ENCODE measurements at places on chromosomes 13 and 19. TPM values are rescaled to one million over a fixed set of nuclear protein-coding genes. Genes with fewer than 3 reads are reported as not detected.

The ATP4B gene
- total RNA-seq = not detected

The NTN5 gene
- total RNA-seq = 1.1 TPM

- DNase-seq = no peak
These were observed 250.0 kb downstream of the DNAJC15 start for GRCh38 chr13:43273362-43273761.

GRCh38 chr19:48445256-48445605 is 552 bp upstream of the GRWD1 start:
- no peak for DNase-seq

DNA sequence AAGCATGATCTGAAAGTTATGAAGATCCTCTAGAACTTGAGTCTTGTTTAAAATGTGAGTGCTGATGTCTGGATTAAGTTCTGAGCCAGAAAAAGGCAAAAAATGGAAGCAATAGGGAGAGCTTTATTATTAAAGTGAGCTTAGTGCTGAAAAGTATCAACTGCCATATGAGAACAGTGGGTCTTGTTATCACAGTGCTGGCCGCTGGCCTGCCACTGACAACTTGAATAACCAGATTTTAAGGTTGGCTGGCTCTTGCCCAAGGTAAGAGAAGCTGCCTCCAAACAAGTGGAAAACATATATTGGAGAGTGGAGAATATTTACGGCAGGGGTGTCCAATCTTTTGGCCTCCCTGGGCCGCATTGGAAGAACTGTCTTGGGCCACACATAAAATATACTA is 33.9 kb downstream of the NUFIP1 start:
- DNase-seq = no peak

DNA sequence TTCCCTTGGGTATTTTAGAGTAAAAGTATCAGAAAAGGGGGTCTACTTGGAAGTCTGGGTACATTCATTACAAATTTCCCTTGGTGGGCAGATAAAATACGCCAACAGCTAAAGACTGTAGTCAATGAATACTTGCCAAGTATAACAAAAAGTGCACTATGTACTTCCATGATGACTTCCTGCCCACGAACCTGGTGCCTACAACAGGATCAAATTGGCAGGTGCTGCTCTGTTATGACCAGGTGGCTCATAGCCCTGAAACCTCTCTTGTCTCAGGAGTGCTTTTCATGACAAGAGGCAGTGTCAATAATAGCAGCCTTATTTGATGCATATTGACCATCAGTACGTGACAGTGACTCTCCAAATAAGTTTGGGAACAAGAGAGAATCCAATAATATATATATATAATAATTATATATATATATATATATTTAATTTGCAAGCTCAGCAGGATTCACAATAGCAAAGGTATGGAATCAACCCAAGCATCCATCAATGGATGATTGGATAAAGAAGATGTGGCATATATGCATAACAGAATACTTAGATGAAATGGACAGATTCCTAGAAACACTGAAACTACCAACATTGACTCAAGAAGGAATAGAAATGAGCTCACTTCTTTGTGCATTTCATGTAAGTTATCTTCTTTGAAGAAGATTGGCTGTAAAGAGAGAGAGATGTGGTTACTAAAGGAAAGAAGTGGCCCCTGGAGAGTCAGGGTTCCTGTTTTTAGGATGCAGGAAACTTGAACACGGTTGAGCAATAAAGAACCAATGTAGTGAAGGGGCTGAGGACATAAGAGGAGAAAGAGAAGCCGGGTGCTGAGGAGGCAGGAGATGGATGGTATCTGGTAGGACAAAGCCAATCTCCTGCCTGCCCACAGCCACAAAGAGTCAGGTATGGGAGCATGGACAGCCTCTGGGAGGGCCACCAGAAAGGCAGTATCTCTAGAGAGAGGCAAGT is 52.0 kb upstream of the GTF2F2 start:
- no peak for DNase-seq
